ENCODE measurements at places on chromosomes 3 and 15.
A peak's percentile ranks its signal among the peaks of the same experiment; 100 is the strongest.

DNA sequence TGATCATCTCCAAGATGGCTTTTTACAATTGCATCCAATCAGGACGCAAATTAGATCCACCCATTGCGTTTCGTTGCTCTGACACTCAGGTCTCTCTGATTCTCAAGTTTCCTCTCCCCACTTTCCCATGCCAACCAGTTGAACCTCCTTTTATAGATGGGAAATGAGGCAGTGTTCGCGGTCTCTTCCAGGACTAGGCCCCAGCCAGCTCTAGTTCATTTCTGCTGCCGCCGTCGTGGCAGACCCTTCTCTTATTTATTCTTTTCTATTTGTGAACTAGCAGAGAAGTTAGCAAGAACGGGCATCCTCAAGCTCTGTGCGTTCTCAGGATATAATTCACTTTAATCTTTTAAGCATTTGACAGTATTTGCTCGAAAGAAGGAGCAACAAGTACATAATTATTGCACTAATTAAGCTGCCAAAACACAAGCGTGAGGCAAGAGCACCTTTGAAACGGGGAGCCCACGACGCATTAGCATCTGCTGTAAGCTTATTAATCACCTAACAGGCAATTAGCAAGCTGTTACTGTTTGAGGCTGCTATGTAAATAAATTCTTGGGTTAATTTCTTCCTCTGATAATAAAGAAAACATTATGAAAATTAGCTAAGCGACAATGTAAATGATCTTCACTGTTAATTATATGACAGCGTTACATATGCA is 246.4 kb upstream of the TLE3 start:
- DNase-seq = no peak

GRCh38 chr3:150168698-150169097 is 198.0 kb upstream of the PFN2 start:
- DNase-seq = no peak

GRCh38 chr3:126216416-126216815 is 36.0 kb upstream of the ALDH1L1 start:
- peak; percentile 75 for DNase-seq

GRCh38 chr3:174620138-174620537 is 239.0 kb upstream of the NAALADL2 start:
- DNase-seq = peak; percentile 21

DNA sequence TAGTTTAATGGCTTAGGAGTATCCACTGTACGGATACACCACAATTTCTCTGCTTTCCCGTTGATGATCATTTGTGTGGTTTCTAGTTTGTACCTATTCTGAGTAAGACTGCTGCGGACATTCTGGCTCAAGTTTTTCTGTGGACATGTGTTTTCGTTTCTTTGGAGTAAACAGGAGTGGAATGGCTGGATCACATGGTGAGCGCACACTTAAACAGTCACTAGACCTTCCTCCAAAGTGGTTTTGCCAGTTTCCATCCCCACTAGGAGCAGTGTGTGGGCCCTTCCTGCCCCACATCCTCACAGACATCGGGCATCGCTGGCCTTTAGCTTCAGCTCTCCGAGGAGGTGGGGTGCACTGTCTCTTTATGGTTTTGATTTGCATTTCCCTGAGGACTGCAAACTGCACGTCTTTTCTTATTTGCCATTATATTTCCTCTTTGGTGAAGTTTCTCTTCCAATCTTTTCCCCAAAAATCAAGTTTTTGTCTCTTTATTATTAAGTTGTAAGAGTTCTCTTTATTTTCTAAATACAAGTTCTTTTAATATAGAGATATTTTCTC is 94.1 kb downstream of the VGLL4 start:
- DNase-seq = no peak

- DNase-seq = no peak
Observed at GRCh38 chr3:193737191-193737751, 144.3 kb downstream of the OPA1 start.

- DNase-seq = no peak
Observed at GRCh38 chr3:22587446-22587845, 615.7 kb upstream of the UBE2E2 start.

GRCh38 chr3:9701006-9701405 is 2.6 kb upstream of the CPNE9 start:
- DNase-seq = peak; percentile 89

GRCh38 chr3:105857601-105858000 is 11.2 kb downstream of the CBLB start:
- DNase-seq = no peak

DNA sequence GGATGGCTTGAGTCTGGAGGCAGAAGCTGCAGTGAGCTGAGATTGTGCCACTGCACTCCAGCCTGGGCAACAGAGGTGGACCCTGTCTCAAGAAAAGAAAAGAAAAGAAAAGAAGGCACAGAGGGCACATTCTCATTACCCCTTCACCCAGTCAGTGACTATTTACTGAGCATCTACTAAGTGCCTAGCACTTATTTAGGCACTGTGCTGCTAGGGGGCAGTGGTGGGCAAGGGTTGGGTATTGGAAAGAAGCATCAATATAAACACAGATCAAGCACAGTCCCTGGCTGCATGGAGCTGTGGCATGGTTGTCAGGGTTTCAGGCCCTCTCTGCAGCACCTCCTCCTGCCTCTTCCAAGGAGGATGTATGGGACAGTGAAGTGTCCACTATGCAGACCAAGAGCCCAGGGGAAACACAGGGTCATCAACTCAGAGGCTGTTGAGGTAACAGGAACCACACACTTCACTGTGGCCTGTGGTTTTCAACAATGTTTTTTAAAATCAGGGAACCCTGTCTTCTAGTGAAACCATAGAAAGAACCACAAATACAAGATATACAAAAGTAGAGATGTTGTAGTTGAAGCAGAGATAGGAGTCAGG is 138.5 kb downstream of the RAB11A start:
- DNase-seq = no peak

DNA sequence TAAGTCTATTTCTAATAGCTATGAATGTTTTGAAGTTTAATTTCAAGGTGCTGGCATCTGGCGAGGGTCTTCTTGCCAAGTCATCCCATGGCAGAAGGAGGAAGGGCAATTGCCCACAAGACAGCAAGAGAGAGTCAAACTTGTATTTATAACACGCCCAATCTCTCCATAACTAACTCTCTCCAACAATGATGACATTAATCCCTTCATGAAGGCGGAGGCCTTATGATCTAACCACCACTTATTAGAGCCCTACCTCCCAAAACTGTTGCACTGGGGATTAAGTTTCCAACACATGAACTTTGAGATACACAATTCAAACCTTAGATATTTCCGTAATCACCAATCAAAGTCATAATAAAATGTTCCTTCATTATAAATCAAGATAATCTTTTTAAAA is 406.9 kb downstream of the CNTN6 start:
- no peak for DNase-seq

- peak; percentile 13 for DNase-seq
Observed at GRCh38 chr3:168885028-168885427, 778.5 kb downstream of the MECOM start.

- DNase-seq = no peak
Observed at GRCh38 chr15:57217778-57218598, 158.3 kb upstream of the CGNL1 start.

DNA sequence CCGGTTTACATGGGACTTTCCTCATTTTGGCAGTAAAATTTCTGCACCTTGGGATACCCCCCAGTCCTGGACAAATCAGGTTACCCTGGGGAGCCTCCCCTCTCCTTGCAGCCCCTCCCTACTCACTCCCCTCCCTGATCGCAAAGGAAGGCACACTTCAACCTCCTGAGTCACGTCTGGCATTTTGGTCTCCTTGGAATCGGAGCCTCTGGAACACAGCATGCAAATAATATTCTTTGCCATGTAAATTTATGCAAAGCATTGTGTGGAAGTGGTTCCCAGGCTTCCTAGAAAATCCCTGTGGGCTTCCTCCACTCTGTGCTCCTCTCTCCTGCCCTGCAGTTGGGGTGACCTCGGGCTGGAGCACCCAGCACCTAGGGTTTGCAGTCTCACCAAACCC is 11.6 kb downstream of the SCN5A start:
- DNase-seq = no peak

DNA sequence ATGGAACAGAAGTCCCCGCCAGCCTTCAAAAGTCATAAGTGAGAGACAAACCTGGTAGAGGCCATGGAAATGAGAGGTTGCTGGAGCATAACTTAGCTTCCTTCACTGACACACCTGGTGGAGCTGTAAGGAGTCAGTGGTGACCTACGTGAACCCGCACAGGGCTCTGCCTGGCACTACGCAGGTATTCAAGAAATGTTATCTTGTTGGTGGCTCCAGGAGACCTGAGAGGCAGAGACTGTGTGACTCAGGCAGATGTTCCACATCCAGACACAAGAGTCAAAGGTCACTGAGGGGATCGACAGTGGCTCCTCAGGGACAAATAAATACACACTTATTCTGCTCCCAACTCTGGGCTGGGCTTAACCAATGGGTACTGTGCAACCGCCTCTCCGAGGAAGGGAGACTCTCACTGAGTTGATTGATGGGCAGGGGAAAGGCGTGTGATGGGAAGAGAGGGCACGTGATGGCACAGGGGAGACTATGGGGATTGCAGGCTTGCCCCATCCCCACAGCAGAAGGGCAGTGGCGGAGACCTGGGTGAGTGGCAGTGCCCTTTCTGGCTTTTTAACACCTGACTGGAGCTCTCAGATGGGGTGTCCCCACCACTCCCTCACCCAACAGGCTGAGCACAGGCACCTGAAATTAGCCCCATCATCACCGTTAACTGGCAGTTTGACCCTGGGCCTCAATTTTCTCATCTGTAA is 111.7 kb upstream of the SMAD3 start:
- DNase-seq = no peak

GRCh38 chr3:88141458-88142083 is 8.2 kb upstream of the C3orf38 start:
- DNase-seq = peak; percentile 80

DNA sequence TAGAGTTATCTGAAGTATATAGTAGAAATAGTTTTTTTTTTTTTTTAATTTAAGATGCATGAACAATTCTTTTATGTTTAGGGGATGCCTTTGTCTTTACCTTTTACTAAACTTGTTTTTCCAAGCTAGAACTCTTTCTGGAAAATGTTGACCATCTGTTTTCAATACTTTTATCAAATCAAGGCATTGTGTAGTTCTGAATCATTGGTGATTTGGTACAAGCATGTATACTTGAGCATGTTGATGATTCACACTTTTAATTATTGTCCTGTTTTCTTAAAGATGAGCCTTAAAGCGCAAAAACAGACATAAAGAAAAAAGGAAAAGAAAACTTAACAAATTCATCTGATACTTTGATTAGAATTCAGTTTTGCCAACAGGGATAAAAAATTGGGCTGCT is 28.3 kb downstream of the PDCD6IP start:
- DNase-seq = peak; percentile 5

DNA sequence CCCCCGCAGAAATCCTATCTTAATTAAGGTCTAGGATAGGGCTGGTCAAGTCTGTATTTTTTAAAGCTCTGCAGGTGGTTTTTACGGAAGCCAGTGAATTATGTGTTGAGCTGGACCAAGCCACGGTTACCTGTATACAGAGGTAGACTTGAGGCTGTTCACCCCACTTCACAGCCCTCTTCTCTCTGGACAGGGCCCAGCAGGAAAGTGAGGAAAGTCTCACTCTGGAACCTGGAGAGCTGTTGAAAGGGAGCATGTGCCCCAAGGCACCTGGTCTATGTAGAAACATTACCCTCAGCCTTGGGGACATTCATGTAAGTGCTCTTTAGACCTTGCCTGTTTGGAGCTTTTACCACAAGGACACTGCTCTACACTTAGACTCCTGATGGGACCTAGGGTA is 6.9 kb downstream of the SEMA5B start:
- no peak for DNase-seq

GRCh38 chr15:45794712-45795439 is 160.0 kb downstream of the SQOR start:
- no peak for DNase-seq

- DNase-seq = no peak
Observed at GRCh38 chr3:37554364-37554763, 307.3 kb upstream of the CTDSPL start.

DNA sequence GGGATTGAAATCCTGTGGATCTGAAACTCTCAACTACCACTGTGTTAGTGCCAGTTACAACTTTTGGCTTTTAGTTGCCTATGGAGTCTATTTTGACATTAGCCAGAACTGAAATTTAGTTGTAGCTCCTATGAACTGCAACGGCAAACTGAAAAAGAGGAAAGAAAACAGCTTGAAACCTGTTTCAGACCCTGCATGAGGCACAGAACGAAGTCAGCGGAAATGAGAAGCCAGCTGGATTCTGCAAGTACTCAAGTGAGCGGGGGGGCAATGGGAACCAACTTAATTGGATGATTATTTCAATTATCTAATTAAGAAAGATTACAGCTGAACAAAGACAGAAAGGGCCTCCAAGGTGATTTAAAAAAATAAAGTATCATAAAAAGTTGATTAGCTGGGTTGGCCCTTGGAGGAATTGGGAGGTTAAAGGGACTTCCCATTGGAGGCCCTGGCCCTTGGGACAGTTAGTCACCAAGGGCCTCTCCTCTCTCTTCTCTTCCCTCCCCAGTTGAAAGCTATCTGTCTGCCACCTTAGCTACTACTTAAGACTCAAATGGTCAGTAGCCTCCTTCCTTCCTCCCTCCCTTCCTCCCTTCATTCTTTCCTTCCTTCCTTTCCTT is 352.1 kb downstream of the SHQ1 start:
- DNase-seq = no peak

DNA sequence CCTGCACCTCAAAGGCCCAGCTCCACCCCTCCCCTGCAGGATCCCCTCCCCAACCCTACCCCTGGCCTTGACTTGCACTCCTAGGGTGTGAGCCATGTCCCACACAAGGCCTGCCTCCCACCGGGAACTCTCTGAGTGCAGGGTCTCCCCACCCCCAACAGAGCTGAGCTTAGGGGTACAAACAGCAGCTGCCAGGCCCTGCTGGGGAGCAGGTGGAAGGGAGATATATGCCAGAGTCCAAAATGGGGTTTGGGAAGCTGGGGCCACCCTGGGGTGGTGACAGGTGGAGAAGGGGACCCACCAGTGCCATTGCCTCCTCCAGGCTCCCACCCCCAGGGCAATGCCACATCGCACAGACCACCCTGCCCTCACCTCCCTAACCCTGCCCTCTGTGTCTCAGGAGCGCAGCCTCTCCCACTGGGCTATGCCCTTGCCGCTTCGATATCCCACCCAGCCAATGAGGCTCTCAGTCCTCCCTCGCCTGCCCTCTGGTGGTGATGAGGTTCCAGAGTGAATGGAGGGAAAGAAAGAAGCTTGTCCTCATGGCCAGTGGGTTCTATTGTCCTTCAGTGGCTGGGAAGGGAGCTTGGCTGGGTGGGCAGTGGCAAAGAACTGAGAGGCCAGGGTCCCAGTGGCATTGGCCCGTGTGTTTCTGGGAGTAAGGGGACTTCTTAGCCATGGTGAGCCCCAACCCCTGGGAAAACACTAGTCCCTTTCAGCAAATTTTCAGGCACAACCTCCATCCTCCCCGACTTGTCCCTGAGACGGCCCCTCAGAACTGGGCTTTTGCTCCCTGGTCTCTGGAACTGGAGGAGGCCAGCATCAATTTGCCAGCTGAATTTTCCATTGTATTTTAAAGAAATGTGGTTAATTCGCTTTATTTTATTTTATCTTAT is 46.8 kb downstream of the CYP11A1 start:
- DNase-seq = no peak

Measured in foreskin keratinocyte (primary cell).